ENCODE measurements at places on chromosomes 13 and 19.

DNA sequence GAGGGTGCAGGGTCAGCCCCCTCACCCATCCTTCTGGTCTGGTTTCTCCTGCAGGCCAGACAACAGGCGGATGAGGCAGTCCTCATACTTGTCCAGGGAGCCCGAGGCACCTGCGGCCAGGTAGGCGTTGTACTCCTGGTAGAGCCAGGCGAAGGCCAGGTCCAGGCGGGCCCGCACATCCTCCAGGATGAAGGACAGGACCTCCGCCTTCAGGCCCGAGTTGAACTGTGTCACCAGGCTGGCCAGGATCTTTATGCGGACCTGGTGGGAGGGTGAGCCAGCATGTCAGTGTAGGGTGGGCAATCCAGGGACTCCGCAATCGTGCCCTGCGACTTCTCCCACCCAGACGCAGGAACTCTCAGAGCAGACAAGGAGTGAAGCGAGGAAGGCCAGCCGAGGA lies 13.8 kb upstream of the RSPH6A start:
- DNase-seq = no peak

- peak; percentile 35 for DNase-seq
Measured at GRCh38 chr19:2273356-2274184, 8.4 kb downstream of the PEAK3 start.

GRCh38 chr19:46367426-46367825 lies 20.5 kb downstream of the PPP5C start:
- DNase-seq = no peak

GRCh38 chr19:58520257-58520599 lies 618 bp upstream of the ZBTB45 start:
- no peak for DNase-seq

DNA sequence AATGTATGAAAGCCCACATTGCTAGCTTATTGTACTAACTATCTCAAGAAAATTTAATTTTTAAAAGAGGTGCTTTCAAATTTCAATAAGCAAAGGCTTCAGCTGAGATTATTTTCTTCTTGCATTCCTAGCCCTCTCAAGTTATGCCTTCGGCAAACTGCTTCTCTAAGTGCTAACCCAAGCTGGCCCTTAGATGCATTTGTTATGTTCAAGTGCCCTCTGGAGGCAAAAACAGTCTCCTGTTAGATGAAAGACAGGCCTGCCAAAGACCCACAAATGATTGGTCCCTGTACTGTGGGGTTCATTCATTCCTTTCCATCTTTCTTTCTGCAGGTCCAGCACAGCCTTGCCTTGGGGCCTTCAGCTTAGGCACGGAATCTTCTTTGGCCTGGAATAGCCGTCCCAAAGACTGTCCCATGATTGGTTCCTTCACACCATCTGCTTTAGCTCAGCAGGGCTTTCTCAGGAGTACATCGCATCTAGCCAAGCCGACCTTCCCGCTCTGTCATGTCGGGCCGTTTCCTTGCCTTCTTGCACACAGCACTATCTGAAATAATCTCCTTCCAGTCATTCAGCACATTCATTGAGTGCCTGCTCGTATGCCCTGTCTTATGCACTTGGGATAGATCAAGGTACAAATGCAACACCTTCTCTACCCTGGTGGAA lies 26.4 kb upstream of the TPTE2 start:
- no peak for DNase-seq

DNA sequence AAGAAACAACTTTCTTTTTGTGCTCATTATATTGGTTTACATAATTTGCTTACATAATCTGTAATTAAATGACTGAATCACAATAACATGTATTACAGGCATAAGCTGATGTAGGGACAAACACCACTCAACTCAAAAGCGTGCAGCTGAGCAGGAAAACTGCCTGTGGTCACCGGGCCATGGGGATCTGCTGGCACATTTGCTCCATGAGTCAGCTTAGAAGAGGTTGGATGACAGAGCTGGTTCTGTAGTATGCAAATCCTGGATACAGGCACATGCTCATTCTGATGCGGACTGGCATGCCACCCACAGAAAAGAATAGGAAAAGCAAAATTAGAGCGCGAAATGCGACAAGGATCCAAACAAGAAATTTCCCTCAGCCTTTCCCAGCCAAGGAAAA lies 128.6 kb downstream of the USP12 start:
- no peak for DNase-seq

GRCh38 chr19:8506402-8506957 lies 4.0 kb upstream of the PRAM1 start:
- DNase-seq = no peak

GRCh38 chr13:79541426-79542049 lies 60.6 kb downstream of the NDFIP2 start:
- DNase-seq = no peak

DNA sequence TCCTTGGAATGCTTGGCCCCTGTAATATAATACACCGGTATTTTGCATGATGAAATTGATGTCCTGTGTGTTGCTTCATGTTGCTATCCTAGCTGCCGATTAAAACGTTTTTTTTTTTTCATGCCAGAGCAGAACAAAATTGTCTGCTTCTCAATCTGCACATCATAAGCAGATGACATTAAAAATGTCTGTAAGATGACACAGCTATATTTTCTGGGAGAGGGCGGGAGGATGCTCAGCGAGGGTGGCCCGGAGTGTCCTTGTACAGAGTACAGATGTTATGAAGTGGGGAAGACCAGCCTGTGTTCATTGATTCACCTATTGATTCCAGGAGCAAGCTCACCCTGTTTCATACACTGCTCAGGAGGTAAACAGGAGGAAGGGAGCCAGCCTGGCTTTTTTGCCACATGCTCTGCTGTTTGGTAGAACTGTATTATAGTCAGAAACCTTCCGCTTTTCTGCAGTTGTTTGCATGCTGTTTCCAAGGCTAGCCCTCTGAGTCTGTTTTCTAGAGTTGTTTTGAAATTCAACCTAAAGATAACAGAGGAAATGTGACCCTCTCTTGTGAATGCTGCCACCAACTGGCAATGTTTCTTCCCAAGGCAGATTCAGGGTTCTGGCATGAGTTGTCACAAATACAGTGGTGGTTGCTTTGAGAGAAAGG lies 4.7 kb upstream of the IRS2 start:
- DNase-seq = no peak

GRCh38 chr19:4197625-4198466 lies 15.4 kb downstream of the ANKRD24 start:
- DNase-seq = no peak

DNA sequence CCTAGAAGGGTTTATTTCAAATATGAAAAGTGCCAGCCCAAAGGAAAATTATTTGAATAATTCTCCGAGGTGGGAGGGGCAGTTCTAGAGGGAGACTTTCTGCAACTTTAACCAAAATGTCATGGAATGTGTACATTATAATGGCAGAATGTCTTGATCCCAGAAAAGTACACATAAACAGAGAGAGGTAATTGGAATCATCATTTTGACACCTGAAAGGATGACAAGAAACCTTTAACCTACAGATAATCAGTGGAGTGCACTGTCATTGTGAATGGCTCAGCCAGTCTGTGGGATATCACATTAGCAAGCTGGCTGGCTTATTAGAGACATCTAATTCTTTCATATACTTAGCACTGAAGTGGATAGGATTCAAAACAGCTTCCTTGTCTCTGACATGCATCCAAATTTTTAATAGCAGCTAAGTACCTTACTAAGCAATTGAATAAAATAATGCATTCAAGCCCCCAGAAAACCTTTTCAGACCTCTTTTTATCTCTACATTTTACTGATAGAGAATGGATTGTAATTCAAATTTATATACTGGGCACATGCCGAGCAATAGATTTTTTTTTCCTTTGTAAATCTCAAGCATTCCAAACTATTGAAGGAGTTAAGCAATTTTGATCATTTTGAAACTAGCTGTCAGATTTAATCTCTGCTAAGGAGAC lies 468.6 kb downstream of the COG6 start:
- no peak for DNase-seq

- no peak for DNase-seq
Measured at GRCh38 chr19:19341026-19341425, 20.4 kb downstream of the MAU2 start.

- DNase-seq = peak; percentile 48
Measured at GRCh38 chr19:18543814-18544475, 572 bp upstream of the FKBP8 start.

- DNase-seq = no peak
Measured at GRCh38 chr13:76837801-76838200, 48.4 kb downstream of the KCTD12 start.

DNA sequence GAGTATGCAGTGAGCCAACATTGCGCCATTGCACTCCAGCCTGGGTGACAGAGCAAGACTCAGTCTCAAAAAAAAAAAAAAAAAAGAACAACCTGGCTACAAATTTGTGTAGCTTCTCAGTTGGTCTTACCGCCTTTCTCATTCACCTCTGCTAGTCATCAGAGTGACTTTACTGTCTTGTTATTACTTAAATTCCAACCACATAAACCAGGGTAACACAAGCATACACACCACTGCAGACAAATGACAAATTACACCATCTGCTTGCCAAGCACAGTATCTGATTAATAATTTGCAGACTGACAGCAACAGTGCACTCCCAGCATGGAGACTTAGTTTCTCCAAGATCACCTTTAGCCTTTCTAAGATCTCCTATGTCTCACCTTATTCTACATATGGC lies 11.0 kb downstream of the ZNF14 start:
- no peak for DNase-seq

DNA sequence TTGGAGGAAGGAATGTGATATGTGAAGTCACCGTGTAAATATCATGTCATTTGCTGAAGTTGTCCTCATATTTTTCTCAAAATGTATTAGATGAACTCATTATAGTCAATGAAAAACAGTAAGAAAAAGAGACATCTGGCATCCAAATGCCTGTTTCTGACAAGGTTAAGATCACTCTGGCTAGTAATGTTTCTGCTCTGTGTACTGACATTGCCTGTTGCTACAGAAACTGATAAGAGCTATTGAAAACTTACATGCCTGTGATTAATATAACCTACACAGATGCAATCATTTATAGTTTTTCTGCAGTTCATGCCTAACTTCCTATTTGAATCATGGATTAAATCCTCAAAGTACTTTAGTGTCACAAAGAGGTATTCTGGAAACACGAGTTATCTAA lies 249.8 kb downstream of the NBEA start:
- no peak for DNase-seq

GRCh38 chr19:18611327-18612050 lies 1.2 kb upstream of the TMEM59L start:
- no peak for DNase-seq

DNA sequence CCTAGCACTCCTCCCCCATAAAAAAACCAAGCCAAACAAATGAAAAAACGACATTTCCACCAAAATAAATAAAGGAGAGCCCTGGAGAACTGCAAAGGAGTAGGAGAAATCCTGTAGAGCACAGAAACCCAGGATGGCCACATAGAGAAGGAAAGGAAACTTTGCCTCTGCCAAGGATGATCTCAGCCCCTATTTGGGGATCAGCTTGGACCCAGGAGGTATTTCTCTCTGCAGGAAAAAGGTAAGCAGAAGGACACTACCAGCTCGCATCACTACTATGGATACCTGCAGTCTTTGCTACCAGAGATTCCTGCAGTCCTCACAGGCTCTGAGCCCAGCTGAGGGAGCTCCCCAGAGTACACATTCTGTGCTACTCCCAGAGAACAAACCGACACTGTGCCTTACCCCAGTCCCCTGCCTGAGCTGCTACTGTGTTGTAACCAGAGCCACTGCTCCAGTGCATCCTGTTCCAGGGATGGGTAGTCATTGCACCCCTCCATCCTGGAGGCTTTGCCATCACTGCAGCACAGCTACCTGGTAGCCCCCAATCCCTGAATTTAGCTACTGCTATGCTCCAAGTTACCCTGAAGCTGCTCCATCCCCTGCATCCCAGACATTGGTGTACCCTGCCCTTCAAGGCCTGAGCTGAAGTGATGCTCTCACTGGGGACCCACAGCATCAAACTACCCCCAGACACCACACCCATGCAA lies 41.7 kb downstream of the VWA8 start:
- DNase-seq = no peak

DNA sequence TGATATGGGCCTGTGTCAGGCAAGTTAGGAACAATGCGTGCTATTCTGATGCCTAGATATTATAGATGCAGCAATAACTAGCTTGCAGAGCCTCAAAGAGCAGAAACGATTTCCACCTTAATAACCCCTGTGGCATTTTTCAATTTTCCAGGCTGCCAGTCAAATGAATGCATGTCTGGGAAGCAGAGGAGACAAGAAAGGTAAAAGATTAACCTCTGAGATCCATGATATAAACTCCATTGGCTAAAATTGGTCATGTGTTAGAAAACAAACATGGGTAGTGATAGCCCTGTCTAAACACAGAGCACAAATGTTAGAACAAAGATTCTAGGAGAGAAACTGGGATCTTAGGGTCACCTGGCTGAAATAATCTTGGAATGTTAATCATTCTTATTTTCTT lies 811.1 kb downstream of the DIAPH3 start:
- DNase-seq = no peak

DNA sequence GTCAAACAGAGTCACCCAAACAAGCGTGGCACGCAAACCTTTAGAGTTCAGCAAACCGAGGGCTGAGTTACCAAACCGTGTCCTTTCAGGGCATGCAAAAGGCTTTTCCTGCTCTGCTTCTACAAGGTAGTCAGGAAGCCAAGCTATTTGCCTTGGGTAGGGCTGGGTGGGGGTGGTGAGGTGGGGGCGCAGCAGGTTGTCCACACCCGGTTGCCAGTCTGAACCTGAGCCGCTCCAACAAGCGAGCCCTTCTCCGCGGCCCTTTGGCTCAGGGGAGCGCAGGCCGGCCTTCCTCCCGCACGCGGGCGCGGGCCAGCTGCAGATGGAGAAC lies 347 bp upstream of the CLDN10 start:
- DNase-seq = no peak

DNA sequence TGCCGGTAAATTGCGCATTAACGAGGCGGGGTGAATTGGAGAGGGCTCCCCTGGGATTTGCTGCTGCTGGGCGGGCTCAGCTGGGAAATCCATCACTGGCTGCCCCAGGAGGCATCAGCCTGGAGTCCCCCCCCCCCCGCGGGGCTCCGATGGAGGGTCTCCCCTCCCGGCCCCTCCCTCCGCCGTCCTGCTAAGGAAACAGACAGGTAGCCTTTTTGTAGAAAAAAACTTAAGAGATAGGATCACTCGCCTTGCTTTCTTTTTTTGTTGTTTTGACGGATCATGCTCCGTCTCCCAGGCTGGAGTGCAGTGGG lies 6.8 kb downstream of the TLE6 start:
- no peak for DNase-seq

DNA sequence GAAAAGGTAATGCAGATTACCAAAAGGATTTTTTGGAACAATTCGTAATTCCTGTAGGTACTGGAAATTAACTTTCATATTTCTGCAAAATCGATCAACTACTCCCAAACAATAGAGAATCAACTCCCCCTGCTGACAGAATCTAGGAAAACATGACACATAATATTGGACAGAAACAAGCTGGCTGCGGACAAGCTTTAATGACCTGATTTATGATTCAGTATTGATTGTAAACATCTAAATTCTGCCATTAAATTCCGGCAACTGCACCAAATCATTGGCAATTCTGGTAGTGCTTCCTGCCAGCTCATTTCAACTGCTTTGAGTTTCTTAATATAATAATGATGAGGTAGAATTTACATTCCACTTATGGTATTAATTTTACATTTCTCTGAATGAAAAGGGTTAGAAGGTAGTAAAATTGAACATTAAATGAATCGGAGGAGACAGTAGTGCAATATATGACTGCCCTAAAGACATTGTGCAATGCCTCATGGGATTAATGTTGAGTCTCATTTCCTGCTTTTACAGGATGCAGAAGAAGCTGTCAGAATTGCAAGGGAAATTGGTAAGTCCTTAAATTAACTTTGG lies 146.5 kb downstream of the PCCA start:
- DNase-seq = no peak

Measured in NCI-H1436 treated with DMSO at 0.1 percent for 48 hours (cell line).